ENCODE measurements at places on chromosomes 6 and 20.

GRCh38 chr20:10861619-10862018, 187.8 kb upstream of the JAG1 start:
- DNase-seq, result no peak

DNA sequence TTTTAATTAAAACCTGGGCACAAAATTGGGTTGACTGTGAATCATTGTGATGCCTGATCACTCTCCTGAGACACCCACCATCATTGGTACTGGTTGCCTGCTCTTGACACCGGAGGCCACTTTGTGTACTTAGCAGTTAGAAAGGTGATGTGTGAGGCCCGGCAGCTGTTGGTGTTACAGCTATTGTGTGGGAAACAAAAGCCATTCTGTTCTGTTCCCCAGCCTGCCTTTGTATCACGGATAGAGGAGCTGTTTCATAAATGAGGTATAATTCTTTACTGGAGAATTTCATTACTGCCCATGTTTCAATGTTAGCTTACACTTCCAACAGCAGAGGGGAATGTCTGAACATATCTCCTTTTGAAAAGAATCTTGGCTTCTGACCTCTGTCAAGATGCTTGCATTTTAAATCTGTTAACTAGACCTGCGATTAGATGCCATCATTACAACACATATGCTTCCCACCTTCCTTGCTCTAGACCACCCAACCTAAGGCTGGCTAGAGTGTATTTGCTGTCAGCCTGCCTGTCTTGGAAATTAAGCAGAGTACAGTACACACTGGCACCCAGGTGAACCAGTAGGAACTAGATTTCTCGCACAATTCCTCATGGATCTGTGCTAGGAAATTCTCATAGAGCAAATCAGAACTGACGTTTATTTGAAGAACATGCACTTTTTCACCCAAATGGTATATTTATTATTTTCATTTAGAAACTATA, 142.4 kb upstream of the INSM1 start:
- DNase-seq, result no peak

GRCh38 chr6:73234733-73235132, 9.4 kb upstream of the KHDC1L start:
- no peak for DNase-seq

DNA sequence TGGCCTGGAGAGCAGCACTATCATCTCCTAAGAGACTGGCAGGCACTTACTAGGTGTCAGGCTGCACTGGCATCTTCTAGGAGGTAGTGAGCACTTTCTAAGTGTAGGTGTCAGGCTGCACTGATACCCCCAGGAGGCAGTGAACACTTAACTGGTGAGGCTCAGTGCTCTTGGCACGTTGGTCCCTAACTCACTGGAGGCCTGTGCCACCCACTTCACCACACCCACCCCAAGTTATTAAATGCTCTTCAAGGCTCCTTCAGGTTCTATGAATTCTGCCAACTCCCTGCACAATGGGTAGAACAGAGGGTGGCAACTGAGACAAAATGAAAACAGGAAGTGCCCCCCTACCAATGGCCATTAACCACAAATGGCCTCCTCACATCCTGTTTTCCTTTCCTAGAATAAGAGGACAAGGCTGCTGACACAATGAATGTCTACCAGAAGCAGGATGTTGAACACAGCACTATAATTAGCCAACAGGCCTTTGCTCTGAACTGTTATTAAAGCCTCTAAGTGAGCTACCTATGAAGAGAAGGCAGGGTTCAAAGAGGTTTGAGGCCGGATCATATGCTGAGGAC, 29.4 kb downstream of the NCOA5 start:
- DNase-seq, result no peak
